ENCODE measurements at places on chromosomes 3 and 15.

DNA sequence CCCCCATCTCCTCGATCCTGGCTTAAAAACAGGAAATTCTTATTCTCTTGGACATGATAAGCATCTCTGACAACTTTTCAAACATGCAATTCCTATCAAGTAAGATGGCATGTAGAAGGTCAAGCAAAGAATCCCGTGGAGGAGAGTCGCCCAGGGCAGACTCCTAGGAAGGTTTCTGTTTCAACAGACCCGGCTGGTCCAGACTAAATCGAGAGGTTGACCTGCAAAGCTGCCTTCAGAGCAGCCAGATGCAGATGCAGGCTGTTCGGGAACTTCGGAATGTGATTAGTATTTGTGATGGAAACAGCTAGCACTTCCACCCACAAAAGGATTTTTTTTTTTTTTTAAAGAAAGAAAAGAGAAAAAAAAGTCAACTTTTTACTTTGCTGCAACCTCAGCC is 216.8 kb downstream of the NR1D2 start:
- no peak for DNase-seq

- no peak for DNase-seq
Measured at GRCh38 chr3:50303013-50303815, at the start of gene HYAL1. Gene HYAL1 (minus strand): TSS chr3:50303574. CDS start chr3:50302956, 618 bp downstream.

DNA sequence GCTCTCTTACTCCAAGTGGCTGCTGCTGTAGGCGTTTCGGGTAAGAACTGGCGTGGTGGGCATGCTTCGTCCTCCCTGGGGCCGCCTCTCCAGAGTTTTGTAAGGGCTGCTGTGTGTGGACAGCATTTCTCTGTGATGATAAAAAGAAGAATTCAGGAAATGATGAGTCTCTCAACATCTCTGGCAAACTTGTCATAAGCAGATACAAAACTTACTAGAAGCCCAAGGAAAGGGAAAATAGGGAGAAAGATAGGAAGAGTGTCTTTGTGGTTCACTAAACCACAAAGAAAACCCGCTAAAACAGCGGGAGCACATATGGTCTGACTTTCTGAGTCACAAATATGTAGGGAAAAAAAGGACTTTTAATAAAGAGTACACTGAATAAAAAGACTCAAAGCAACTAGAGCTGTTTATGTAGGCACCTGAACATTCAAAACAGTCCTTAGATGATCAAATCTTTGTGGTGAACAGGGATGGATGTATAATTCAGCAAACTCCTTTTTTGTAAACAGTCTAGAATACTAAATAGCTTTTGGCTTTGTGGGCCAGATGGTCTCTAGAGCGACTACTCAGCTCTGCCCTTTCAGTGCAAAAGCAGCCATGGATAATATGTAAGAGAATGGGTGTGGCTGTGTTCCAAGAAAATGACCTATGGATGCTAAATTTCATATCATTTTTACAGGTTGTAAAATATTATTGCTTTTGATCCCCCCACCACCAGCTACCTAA is 60.4 kb upstream of the LMOD3 start:
- DNase-seq, result no peak

DNA sequence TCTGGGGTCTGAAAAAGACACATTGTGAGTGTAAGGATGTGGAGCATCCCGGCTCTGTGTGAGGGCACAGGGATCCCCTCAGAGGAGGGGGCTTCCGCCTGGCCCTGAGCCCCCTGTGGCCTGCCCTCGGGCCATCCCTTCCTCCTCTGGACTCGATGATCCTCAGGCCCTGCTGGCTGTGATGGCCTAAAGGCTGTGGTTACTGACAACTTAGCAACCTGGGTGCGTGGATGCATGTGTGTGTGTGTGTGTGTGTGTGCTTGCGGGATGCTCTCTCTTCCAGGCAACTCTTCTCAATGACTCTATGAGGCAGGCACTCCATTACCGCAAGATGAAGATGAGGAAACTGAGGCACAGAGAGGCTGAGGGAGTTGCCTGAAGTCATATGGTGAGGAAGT is 66.0 kb downstream of the ASB7 start:
- DNase-seq, result no peak

DNA sequence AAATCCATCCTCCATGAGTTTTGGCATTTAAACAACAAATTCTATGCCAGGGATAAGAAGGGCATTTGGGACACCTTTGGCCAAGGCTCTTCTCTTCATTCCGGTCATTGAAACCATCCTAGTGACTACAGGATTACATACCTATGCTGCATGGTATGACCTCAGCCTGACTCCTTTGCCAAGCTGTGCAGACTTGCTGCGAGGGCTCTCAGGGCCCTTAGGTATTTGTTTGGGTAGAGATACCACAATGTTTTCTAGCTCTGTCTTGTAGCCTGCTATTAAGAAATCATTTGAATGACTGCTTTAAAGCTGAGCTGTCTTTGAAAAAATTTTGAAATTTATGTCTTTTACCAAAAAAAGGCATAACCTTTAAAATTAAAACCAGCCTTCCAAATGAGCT is 749.8 kb upstream of the SGO1 start:
- no peak for DNase-seq

DNA sequence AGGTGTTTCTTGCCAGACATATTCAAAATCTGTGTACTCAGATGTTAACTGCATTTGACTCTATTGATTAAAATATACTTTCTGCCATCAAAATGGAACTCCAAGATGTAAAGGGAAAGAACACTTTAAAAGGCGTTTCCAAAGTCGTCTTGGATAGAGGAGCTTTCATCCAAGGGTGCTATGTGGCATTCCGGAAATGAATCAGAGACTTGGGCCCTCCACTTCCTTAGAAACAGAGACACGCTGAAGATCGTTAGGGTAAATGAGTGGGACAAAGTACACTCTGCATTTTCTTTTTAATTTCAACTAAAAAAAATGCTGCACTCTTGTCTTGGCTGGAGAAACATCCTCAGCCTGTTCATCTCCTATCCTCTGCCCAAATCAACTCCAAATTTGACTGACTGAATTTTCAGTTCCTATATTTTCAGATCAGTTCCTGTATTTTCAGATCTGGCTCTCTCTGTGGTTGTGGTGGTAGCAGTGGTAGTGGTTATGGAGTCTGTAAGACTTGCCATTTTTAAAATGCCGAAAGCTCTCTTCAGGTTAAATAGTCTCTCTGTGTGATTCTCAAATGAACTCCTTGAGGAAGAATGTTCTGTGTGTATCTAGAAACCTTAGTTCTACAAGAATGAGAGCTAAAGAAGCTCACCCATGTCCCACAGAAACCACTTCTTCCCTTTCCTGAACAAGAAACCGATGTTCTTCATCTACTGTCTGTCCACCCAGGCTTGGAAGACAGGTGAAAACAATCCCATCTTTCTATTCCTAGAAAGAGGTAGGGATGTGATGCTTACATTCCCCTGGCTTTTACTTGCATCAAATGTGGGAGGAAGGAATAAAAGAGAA is 156.8 kb upstream of the ICE2 start:
- DNase-seq, result no peak

DNA sequence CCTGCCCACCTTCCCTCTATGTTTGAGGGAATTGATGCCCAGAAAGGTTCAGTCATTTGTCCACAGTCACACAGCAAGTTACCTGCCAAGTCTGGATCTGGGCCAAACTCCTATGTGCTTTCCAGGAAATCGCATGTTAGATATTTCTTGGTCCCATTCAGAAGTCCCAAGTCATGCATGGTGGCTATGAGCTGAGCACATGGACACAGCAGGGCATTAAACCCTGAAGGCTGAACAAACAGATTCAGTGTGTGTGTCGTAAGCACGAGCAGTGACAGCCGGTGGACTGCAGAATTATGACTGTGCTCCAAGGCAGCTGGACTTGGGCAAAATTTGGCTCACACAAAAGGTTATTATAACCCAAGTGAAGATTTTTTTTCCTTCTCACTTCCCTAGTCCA is 11.4 kb upstream of the SLC6A6 start:
- DNase-seq, result no peak

DNA sequence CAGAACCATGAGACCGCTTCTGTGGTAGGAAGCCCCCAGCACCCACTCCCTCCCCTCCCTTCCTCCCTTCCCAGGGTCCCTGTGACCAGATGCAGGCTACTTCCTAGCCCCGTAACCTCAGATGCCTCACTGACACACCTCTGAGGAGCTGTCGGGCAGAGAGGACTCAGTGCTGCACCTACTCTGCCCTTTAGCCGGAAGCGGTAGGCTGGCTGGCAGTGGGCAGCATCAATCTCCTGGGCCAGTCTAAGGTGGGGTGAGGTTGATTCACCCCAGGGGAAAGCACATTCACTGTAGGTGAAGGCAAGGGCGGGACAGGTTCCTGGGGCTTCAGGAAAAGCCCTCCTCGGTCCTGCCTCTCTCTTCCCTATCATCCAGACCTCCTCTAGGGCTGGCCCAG is 19.1 kb downstream of the CSRNP1 start:
- no peak for DNase-seq

GRCh38 chr3:22495241-22495640 is 707.9 kb upstream of the UBE2E2 start:
- no peak for DNase-seq

GRCh38 chr3:132963786-132964185 is 74.4 kb upstream of the TMEM108 start:
- DNase-seq, result no peak

DNA sequence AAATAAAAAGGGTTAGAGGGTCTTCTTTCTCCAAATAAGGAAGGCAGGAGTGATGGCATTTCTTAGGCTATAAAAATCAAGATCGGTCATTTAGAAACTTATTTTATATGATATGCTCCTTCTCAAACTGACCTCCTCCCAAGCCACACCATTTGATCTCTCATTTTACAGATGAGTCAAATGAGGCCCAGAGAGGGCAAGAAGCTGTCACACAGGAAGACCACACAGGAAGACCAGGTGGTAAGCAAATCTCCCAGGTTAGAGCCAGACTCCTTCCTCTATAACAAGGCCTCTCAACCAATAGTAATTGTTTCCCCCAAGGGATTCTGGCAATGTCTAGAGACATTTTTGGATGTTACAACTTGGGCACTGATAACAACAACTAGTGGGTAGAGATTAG is 13.8 kb downstream of the TLE3 start:
- no peak for DNase-seq

DNA sequence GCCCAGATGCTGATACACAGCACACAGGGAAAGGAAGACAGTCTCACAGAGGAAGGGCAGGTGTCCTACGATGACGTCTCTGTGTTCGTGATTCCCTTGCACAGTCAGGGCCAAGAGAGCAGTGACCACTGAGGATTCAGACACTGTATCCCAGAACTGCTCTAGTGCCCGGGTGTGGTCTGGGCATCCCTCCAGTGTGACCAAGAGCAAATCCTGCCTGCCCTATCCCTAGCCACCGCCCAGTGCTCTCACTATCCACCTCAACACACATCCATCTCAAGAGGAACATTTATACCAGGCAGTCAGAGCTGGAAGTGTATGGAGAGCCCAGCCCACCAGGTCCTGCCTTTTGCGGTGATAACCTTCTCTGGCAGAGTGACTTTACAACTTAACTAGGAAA is 4.1 kb downstream of the PPM1M start:
- no peak for DNase-seq

DNA sequence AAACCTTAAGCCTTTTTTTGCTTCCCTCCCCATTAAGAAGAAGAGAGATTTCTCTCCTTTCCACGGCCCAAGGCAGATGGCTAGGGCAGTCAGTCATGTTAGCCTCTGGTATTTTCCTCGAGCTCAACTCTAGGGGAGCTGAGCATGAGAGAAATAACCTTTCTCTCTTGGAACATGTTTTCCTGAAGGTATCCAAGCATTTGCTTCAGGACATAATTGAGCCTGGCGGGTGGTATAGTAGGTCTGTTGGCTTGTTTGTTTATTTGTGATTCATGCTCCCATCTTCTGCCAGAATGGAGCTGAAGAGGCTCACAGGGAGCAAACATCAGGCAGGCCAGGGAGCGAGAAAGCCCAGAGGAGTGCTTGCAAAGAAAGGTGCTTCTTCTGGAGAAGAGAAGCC is 102.5 kb downstream of the MESD start:
- DNase-seq, result no peak

GRCh38 chr15:19944261-19944888 is 597.2 kb downstream of the GOLGA6L6 start:
- no peak for DNase-seq

DNA sequence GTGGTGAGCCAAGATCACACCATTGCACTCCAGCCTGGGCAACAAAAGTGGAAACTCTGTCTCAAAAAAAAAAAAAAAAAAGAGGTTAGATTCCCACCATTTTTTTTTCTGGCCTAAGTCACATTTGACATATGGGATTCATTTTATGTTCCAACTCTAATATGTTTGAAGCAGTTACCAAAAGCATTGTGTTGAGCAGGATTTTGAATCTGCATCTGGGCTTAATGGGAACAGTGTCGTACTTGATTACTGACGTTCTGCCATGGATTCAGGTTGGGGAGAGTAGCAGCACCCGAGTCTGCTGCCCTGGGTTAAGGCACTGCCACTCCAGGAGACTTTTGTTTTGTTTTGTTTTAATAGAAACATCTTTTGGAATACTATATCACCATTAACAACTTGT is 348.7 kb upstream of the TBL1XR1 start:
- no peak for DNase-seq

DNA sequence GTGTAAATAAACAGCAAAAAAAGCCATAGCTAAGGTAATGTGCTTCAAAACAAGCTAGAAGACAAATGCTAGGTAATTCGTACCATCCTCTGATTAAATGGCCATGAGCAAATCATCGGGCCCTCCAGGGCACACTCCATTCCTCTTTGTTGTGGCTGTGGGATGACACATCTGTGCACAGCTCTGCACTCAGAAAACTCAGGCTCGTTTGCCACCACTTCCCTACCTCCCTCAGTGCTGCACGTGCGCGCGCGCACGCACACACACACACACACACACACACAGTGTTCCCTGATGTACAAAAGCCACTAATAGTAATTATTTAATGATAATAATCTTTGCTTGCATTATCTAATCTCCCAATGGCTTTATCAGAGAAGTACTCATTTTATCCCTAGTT is 336.6 kb downstream of the FEZF2 start:
- DNase-seq, result no peak

- no peak for DNase-seq
Measured at GRCh38 chr3:124777762-124778470, 47.7 kb downstream of the UMPS start.

GRCh38 chr3:144237351-144237750 is 265.7 kb downstream of the DIPK2A start:
- DNase-seq, result no peak

DNA sequence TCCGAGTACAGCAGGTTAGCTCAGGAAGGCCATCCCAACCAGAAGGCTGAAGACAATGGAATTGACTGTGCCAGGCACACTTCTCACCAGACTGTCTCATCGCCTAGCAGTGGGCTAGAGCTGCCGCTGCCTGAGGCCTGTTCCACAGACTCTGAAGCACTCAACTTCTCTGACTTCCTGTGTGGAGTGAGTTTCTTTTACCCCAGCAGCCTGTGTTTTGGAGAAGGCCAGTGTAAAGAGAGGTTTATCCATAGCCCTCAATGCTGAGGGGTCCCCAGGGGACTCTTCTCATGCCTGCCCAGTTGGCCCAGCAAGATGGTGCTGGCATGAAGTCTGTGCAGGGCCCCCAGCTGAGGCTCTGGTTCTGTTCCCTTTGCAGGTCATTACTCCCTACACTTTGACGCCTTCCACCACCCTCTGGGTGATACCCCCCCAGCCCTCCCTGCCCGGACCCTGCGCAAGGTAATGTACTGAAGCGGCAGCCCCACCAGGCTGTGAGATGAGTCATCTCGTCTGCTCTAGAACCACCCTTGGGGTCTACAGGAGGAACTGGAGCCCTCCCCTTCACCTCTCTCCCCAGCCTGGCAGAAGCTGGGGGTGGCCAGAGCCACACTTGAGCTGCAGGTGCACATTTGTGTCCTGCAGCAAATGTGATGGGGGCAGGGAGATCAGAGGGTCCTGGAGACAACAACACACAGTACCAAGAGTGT is 5.2 kb upstream of the MANF start:
- DNase-seq, result no peak
